ENCODE measurements at places on chromosomes 1 and 21. TPM values are rescaled to one million over a fixed set of nuclear protein-coding genes. Genes with fewer than 3 reads are reported as not detected.

DNA sequence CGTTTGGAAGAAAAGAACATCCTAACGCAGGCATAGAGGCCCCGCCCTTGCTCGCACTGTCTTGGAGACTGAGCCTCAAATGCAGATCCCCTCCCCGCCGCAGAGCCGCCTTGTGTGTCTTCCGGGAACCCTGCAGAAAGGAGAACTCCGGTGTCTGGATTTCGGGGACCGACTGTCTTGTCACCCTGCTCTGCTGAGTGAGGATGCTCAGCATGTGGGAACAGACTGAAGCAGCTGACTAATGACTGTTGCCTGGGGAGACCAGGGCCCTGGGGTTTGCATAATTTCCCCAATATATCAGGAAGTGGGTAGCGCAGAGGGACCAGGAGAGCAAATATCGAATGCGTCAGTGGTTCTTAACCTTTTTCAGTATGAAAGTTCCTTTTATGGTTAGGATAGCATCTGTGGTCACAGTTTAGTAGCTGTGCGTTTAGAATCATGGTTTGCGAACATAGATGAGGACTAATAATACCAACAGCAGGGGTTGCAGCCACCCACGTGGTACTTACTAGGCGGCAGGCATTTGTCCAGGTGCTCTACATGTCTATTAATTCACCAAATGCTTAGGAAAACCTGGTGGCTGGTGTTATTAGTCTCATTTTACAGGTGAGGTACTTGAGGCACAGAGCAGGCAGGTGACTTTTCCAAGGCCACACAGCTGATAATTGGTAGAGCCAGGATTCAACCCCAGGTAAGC, 14.3 kb downstream of the GPR137B start:
- H3K27me3 ChIP-seq: no peaks in the 10 kb centered on the region
- no peak for DNase-seq
- H3K4me3 ChIP-seq: no peak overlapping the region
- no peaks in the 10 kb centered on the region for H3K4me1 ChIP-seq

ATF3 gene
- total RNA-seq: 14.8 TPM

DNA sequence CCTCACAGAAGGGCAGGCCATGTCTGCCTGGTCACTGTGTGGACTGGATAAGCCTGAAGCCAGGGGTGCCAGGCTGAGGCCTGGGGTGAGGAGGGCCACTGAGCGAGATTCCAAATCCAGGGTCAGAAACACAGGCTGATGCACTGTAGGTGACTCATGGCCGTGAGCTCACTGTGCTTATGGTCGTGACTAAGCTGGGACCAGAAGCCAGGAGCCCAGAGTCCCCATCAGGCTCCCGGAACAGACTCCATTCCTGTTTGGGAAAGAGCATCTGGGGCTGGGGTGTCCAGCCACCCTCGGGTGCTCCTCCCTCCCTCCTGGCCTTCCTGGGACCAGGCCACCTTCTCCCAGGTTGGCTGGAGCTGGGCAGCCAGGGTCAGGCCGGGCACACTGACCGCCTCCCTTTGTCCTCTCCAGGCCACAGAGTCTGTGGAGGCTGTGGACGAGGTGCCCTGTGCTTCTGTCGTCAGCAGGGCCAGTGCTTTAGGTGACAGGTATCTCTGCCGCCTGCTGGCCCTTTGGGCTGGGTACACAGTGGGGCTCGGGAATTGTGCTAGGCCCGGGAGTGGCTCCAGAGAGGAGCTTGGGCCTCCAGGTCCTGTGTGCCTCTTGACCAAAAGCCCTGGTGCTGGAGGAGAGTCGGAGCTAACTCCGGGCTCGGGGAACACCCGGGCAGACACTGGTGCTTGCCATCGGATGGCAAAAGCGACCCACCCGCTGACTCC, 36.7 kb downstream of the AJAP1 start:
- H3K36me3 ChIP-seq: no peaks in the 10 kb centered on the region
- H3K27me3 ChIP-seq: no peaks in the 10 kb centered on the region
- no peak overlapping the region for H3K4me3 ChIP-seq
- DNase-seq: no peak
- no peak overlapping the region for H3K27ac ChIP-seq

GRCh38 chr1:30916296-30916695, 7.7 kb upstream of the SDC3 start:
- H3K27ac ChIP-seq: no peak overlapping the region
- H3K27me3 ChIP-seq: no peaks in the 10 kb centered on the region
- DNase-seq: no peak
- no peak overlapping the region for H3K4me3 ChIP-seq
- H3K36me3 ChIP-seq: no peaks in the 10 kb centered on the region

- H3K27me3 ChIP-seq: no peaks in the 10 kb centered on the region
- peak overlapping the region; percentile 44 for H3K27ac ChIP-seq
These were observed 11.8 kb upstream of the PGD start for GRCh38 chr1:10386761-10387676.

GRCh38 chr1:93592551-93592949, 89.1 kb downstream of the BCAR3 start:
- H3K4me3 ChIP-seq: no peak overlapping the region
- DNase-seq: no peak
- H3K4me1 ChIP-seq: peaks cover 7% of the 10 kb centered on the region

GRCh38 chr1:37602750-37603694, 7.3 kb upstream of the GNL2 start:
- DNase-seq: no peak
- no peaks in the 10 kb centered on the region for H3K36me3 ChIP-seq
- no peaks in the 10 kb centered on the region for H3K4me1 ChIP-seq
- no peak overlapping the region for H3K27ac ChIP-seq

DNA sequence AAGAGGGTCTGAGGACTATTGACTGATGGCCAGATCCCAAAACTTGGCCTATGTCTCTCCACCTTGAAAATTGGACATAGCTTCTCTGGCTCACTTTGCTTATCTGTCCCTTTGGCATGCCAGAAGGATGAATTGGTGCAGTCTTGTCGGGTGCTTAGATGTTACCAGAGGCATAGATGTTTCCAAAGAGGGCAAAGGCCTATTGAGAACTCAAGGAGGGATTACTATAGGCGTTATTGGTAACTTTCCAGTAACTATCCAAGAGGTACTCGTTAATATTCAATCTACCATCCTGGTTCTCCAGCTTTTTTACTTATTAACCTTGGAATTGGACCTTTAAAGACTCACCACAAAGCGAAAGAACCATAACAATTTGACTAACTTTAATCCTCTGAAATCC, 368.3 kb upstream of the ESRRG start:
- no peaks in the 10 kb centered on the region for H3K27me3 ChIP-seq
- no peak overlapping the region for H3K27ac ChIP-seq
- H3K4me3 ChIP-seq: no peak overlapping the region
- H3K4me1 ChIP-seq: no peaks in the 10 kb centered on the region

DNA sequence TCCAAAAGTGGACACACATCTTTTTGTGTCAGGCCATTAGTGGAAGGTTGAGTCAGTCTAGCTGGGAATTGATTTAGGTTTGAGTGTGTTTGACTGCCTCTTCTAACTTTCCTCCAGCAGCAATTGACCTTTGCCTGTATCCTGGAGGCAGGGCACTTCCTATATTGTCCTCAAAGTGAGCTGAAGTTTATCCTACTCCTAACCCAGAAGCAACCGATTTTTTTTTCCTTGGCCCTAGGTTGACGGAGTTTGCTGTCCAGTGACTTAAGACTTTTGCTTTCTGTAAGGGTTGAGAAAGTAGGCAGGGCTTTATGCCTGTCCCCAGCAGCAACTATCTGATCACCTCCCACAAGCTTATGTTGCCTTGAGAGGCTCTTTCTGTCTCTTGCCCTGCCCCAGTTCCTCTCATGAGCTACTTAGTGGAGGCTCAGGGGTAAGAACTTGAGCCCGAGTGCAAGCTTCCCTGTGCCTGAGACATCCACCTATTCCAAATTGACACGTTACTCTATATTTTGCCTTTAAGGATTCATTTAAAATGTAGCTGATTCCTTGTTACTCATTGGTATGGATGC, 30.9 kb downstream of the SLC35F3 start:
- H3K4me3 ChIP-seq: no peak overlapping the region
- no peaks in the 10 kb centered on the region for H3K27me3 ChIP-seq
- H3K36me3 ChIP-seq: no peaks in the 10 kb centered on the region

DNA sequence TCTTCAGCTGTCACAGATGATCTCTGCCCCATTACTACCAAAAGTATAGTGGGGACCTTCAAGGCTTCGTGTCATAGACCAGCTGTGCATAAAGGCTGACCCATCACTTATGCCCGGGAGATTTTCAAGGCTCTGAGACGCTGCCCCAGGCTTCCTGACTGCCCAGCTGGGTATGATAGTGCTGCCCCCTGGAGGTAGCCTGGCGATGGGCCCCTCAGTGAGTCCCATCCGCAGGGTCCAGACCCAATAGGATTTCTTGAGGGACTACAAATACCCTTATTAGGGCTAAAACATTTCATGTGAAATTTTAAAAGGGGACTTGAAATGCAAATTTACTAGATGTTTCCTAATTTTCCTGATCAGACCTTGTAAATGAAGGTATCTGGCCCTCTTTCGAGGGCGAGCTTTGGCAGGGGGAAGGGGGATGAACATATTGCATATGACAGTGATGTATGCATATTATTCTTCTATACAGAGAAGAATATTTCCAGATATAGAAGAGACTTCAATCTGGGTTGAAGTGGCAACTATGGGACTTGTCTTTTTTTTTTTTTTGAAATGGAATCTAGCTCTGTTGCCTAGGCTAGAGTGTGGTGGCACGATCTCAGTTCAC, 11.7 kb upstream of the FCMR start:
- no peaks in the 10 kb centered on the region for H3K4me1 ChIP-seq
- no peaks in the 10 kb centered on the region for H3K36me3 ChIP-seq
- no peak for DNase-seq
- no peaks in the 10 kb centered on the region for H3K27me3 ChIP-seq

GRCh38 chr1:43144237-43144636, 27.9 kb downstream of the EBNA1BP2 start:
- H3K4me3 ChIP-seq: no peak overlapping the region
- H3K27me3 ChIP-seq: no peaks in the 10 kb centered on the region
- H3K36me3 ChIP-seq: no peaks in the 10 kb centered on the region
- no peak for DNase-seq
- no peak overlapping the region for H3K27ac ChIP-seq
- no peaks in the 10 kb centered on the region for H3K4me1 ChIP-seq

DNA sequence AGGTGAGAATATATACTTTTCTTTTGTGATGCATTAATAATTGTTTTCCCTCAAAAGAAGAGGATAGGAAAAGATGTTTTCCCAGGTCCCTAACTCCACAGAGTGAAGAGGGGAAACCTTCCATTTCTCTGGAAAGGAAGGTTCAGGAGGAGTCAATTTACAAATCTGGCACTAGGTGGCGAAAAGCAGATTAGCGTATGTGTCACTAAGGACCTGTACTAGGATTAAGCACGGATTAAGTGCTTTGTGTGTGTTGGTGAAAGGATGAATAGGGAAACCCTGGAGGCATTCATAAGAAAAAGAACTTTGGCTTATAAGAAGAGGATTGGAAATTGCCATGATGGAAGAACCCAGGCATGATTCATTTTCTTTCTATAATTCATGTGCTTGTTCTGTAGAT, 410.1 kb upstream of the PLXNA2 start:
- H3K4me3 ChIP-seq: no peak overlapping the region
- DNase-seq: no peak
- no peaks in the 10 kb centered on the region for H3K4me1 ChIP-seq

GRCh38 chr1:20696397-20697333, 21.1 kb downstream of the KIF17 start:
- peak overlapping the region; percentile 42 for H3K4me3 ChIP-seq
- no peaks in the 10 kb centered on the region for H3K36me3 ChIP-seq
- peak; percentile 78 for DNase-seq
- H3K4me1 ChIP-seq: no peaks in the 10 kb centered on the region
- H3K27ac ChIP-seq: peak overlapping the region; percentile 77

- no peaks in the 10 kb centered on the region for H3K4me1 ChIP-seq
- no peaks in the 10 kb centered on the region for H3K36me3 ChIP-seq
- DNase-seq: no peak
- no peaks in the 10 kb centered on the region for H3K27me3 ChIP-seq
- no peak overlapping the region for H3K27ac ChIP-seq
- H3K4me3 ChIP-seq: no peak overlapping the region
These were observed 35.4 kb upstream of the C1QA start for GRCh38 chr1:22600817-22601605.

DNA sequence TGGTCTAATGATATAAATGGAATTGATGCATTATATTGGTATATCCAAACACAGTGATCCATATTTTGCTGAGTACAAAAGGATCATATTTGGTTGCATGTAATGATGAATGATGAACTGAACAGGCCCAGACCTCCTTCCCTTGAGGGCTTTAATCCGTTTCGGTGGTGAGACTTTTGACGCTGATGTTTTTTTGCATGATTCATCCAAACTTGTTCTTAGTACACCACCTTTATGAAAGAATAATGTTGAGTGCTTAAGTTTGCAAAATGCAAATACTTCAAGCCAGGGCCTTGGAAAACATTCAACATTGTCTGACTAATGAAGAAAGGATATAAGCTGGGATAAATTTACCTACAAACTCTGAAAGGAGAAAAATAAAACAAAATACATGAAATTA, 19.2 kb downstream of the HOOK1 start:
- DNase-seq: no peak
- H3K36me3 ChIP-seq: no peaks in the 10 kb centered on the region
- H3K4me3 ChIP-seq: no peak overlapping the region
- H3K27ac ChIP-seq: no peak overlapping the region

- no peak for DNase-seq
- H3K4me1 ChIP-seq: no peaks in the 10 kb centered on the region
- H3K27ac ChIP-seq: no peak overlapping the region
These were observed 96.3 kb upstream of the TMPRSS15 start for GRCh38 chr21:18499761-18500376.

GRCh38 chr21:32347351-32347750, 45.5 kb downstream of the URB1 start:
- H3K27me3 ChIP-seq: no peaks in the 10 kb centered on the region
- H3K4me3 ChIP-seq: no peak overlapping the region
- H3K36me3 ChIP-seq: peaks cover 7% of the 10 kb centered on the region
- peaks cover 34% of the 10 kb centered on the region for H3K4me1 ChIP-seq

- H3K4me3 ChIP-seq: no peak overlapping the region
- no peaks in the 10 kb centered on the region for H3K36me3 ChIP-seq
- H3K27me3 ChIP-seq: peaks cover 2% of the 10 kb centered on the region
- no peak for DNase-seq
- no peak overlapping the region for H3K27ac ChIP-seq
These were observed 3.9 kb upstream of the KRTAP10-6 start for GRCh38 chr21:44596068-44596725.

PPIAL4G gene
- total RNA-seq: not detected

GRCh38 chr1:109529881-109530456, 9.7 kb upstream of the GPR61 start:
- no peaks in the 10 kb centered on the region for H3K36me3 ChIP-seq
- H3K27ac ChIP-seq: no peak overlapping the region
- no peaks in the 10 kb centered on the region for H3K4me1 ChIP-seq
- no peak for DNase-seq
- no peak overlapping the region for H3K4me3 ChIP-seq

- H3K36me3 ChIP-seq: no peaks in the 10 kb centered on the region
- no peak overlapping the region for H3K4me3 ChIP-seq
- H3K27me3 ChIP-seq: no peaks in the 10 kb centered on the region
- no peak overlapping the region for H3K27ac ChIP-seq
These were observed 90.7 kb downstream of the TNFSF18 start for GRCh38 chr1:172960019-172960418.

ACKR1 gene
- total RNA-seq: 60.4 TPM

CD1E gene
- 0.23 TPM for total RNA-seq

Measured in prostate gland (tissue), 2 donors.